ENCODE measurements at places on chromosomes 3 and 15.

DNA sequence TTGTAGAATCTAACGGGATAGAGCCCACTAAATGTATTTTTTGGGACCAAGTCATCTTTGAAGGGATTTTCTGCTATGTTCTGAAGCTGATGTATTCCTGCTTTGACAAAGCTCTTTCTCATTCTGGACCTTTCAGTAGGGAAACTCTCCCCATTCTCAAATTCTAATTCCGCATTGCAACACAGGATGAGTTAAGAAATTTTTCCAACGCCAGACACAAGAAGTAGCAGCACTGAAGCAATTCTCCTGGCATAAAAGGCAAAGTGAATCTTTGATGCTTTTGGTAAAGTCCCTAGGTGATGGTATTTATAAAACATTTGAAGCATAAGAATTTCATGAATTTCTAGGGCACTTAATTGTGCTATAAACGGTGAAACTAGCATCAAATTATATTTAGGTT, 76.8 kb downstream of the ZPLD1 start:
- DNase-seq: no peak

GRCh38 chr15:59739557-59740186, 50.6 kb upstream of the BNIP2 start:
- no peak for DNase-seq

GRCh38 chr15:89845305-89845893, 30.7 kb upstream of the ANPEP start:
- DNase-seq: no peak

GRCh38 chr3:35654476-35654875, 15.2 kb downstream of the ARPP21 start:
- DNase-seq: no peak

DNA sequence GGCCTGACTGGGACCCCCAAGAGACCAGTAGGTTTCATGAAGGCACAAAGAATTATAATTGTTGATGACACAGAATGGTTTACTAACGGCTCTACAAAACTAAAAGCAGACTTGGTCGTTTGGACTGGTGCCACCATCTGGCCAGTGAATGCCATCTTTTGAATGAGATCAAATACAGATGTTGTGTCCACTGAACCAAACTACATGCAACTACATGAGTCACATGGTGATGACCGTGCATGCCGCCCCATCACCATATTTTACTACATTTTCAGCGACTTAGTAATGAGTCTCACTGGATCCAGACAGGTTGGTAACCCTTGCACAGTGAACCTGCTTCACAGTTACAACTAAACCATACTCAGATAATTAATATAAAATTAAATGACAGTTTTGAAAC, 803.3 kb downstream of the DIPK2A start:
- DNase-seq: no peak

DNA sequence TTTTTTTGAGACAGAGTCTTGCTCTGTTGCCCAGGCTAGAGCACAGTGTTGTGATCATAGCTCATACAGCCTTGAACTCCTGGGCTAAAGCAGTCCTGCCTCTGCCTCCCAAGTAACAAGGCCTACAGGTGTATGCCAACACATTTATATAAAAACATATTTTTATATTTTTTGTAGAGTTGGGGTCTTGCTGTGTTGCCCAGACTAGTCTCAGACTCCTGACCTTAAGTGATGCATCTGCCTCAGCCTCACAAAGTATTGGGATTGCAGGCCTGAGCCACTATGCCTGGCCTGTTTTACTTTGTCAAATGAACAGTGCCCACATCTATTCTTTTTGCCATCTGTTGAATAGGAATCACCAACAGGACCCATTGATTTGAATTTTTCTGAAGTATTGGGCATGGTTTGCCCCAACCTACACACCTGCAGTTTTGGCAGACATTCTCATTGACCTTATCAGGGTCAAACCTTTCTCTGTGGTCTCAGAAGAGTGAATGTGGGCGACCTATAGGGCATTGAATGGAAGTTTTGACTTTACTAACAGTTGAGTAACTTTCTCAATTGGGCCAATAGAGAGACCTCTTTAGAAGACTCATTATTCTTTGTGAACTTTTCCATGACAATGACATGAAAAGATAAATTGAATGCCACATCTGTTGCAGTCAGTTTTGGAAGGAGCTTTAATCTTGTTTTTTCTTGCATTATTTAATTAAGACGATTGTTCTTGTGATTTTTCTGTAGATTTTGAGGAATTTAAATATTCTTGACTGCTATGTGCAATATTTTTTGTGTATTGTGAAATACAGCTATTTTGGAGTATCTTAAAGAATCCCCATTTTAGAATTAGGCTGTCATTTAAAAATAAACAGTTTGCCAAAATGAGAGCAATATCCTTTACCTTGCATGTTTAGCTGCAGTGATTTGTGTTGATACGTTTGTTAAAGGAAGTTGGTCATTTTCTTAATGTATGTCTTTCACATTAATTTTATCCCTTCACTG, 2.7 kb downstream of the IREB2 start:
- no peak for DNase-seq

DNA sequence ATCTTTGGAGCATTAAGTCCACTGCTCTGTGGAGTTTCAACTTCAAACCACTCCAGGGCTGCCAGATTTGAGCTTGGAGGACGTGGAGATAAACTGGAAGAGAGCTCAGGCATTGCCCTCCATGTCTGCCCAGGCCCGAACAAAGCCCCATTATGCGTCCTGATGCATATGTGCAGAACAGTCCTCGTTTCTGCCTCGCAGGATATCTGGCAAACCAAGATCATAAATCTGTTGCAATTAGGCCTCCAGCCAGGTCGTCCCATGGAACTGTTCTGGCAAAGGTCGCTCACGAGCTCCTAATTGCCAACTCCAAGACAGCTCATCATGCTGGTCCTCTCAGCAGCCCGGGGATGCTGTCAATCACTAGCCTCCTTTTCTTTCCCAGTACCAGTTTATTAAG, 91.2 kb downstream of the SEMA5B start:
- DNase-seq: no peak

DNA sequence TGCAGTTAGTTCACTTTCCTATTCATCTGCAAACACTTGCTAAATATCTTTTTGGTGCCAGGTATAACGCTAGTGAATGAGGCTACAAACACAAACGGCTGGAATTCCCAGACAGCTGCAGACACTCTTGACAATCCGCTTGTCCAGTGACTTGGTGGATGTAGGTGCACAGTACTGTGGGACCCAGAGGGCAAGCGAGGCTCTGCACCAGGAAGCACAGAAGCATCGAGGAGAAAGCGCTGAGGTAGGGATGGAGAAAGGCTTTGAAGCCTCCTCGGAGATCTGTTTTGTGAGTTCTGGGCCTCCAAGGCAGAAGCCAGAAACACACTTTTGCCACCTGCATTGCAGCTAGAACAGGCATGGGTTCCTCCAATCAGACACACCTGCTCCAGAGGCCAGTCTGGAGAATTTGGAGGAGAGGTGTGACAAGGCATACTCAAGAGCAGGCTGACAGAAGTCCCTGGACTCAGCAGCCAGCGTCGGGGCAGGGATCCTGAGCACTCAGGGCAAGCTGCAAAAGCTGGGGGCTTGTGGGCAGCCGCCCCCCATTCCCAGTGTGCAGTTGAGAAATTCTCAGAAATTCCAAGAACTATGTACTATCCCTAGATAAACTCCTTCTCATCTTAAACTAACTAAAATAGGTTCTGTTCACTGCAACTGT, 232.5 kb downstream of the OCA2 start:
- DNase-seq: no peak

DNA sequence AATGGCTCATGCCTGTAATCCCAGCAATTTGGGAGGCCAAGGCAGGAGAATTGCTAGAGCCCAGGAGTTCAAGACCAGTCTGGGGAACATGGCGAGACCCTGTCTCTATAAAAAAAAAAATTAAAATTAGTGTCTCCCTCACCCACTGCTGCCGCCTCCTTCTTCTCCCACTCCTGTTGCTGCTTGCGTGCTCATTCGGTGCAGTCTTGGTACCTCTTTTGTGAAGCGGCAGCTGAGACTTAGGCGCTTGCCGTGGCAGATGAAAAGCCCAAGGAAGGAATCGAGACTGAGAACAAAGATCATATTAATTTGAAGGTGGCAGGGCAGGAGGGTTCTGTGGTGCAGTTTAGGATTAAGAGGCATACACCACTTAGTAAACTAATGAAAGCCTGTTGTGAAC, 20.0 kb downstream of the GLB1 start:
- DNase-seq: no peak

DNA sequence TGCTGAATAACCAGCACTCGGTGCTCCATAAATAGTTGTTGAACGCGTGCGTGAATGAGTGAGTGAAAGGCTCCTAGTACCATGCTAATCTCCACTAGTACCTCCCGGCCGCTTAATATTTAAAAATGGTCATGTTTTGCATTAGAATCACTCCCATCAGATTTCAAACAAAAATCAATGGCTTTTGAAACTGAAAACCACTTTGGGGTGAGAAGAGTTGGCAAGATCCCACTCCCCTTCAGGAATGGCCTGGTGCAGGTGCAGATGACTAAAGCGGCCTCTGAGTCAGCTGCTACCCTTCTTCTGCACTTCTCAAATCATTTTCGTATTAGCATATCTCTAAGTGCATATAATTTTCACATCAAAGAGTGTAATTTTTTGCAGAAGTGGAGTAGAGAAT, 425.3 kb upstream of the PROK2 start:
- DNase-seq: no peak

DNA sequence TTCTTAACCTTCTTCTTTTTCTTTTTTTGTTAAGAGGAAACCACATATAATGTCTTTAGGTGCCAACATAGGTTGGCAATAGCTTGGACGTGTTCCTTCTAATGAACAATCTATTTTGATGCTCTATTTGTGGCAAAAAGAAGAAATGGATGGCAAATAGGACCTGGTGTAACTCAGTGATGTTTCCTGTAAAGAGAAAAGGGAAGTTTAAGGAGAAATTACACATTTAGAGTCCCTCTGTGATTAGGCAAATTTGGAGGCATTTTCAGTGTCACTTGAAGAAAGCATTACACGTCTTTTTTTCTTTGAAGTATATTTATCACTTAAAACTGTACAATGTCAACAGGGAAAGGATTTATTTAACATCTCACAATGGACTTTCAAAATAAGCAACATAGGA, 327.1 kb downstream of the ZIC1 start:
- no peak for DNase-seq

GRCh38 chr15:70235347-70235746, 137.6 kb upstream of the TLE3 start:
- no peak for DNase-seq

DNA sequence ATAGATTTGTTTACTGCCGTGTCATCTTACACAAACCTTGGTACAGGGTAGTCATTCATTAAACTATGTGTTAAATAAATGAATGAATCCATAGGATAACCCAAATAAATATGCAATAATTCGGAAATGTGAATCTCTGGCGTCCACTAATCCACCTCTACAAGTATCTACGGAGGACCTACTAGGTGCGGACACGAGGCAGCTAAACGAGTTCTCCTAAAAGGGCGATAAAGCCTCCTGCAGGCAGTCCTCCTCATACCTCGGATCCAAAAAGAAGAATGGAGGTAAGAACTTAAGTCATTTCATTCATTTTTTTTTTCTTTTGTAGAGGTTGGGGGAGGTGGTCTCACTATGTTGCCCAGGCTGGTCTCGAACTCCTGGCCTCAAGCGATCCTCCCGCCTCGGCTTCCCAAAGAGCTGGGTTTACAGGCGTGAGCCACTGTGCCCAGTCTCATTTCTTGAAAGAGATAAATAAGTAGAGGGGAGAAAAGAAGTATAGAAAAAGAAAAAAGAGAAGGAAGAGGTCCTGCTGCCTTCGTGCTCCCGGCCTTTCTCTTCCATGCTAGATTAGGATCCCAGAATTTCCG, 706 bp upstream of the RPL35A start:
- DNase-seq: no peak

DNA sequence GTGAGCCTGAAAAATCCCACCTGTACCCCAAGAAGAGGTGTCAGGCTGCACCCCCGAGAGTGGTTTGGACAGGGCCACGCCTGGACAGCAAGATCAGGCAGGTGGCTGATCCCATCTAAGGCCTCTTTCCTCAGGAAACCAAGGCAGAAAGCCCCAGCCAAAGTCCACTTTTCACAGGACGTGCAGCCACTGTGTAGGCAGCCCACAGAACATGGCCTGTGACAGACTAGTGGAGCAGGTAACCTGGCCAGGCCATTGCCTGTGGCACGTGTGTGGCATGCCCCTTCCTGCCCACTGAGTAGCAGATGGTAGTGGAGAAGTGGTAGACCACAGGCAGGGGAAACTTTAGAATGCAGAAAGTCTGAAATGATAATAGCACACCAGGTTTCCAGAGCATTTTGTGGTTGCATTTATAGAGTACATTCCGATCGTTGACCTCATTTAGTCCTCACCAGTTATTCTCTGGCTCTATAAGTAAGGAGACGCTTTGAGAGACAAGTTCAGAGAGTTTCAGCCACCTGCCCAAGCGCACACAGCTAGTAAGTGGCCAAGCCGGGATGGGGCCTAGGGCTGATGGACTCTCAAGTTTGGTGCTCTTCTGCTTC, 68.7 kb downstream of the AAGAB start:
- DNase-seq: no peak

- no peak for DNase-seq
These were observed 163.3 kb downstream of the TP63 start for GRCh38 chr3:189794518-189794917.

DNA sequence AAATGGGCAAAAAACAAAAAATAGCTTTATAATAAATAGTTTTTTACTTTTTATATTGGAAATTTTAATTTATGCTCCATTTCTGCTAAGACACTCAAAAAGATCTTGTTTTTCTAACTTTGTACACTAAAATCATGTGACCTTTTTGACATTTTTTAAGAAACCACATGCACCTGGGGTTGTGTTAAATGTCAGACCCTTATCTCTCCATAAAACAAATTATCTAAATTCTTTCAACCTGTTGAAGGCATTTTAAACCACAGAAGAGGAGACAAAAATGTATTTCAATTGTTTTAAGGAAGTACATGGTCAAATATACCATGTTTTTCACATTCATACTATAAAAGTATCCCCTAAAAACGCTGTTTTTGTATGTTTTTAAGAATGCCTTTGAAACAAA, 29.2 kb downstream of the IFT80 start:
- DNase-seq: no peak

DNA sequence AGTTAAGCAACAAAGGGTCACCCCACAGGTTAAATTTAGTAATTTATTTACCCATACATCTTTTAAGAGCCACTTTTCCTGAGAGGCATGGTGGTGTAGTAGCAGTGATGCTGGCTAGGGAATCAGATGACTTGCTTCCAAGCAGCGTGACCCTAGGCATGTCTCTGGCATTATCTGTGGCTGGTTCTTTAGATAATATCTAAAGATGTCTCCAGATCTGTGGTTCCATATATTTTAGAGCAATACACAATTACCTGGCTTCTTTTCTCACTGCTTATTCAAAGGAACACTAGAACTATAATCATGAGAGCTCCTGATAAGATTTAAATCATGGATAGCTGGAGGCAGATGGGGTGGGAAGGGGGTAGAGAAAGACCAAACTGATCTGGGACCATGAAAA, 21.1 kb upstream of the MEIS2 start:
- no peak for DNase-seq

DNA sequence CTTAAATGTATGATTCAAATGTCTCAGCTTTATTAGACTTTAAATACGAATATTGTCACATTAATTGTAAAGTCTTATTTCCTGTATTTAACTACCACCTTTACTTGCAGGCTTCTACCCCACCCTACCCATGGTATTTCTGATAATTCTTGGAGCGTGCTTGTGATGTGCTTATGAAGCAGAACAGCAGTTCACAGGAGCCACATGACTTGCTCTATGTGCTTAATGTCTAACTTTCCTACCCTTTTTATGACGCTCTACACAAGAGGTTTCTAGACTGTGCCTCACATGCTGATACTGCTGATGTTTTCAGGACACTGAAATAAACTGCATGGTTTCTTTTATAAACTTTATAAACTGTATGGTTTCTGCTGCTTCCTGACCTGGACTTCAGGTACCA, 553.5 kb upstream of the CCDC54 start:
- no peak for DNase-seq

- no peak for DNase-seq
These were observed 31.3 kb downstream of the RPN1 start for GRCh38 chr3:128619146-128619890.
